Naive thymus-derived CD8-positive, alpha-beta T cell (primary cell): ENCODE measurements at places on chromosomes 12 and 14.

- no peak for DNase-seq
Measured at GRCh38 chr12:5260591-5261086, 171.3 kb upstream of the NTF3 start.

DNA sequence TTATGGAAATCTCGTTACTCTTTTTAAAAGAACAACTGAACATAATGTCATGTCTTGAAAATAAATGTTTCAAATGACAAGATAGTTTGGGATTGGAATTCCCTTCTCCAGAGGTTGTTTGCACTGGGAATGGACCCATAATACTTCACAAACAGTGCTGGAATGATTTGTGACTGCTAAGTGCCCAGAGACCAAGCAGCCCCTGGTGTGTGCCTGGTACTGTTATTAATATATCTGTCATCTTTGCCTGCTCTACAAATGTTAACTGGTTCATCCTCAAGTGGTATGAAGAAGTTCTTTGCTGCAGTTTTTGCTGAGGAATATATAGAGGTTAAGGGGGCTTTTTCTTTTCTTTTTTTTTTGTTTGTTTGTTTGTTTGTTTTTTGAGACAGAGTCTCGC lies 64.9 kb upstream of the DACT1 start:
- DNase-seq = no peak

DNA sequence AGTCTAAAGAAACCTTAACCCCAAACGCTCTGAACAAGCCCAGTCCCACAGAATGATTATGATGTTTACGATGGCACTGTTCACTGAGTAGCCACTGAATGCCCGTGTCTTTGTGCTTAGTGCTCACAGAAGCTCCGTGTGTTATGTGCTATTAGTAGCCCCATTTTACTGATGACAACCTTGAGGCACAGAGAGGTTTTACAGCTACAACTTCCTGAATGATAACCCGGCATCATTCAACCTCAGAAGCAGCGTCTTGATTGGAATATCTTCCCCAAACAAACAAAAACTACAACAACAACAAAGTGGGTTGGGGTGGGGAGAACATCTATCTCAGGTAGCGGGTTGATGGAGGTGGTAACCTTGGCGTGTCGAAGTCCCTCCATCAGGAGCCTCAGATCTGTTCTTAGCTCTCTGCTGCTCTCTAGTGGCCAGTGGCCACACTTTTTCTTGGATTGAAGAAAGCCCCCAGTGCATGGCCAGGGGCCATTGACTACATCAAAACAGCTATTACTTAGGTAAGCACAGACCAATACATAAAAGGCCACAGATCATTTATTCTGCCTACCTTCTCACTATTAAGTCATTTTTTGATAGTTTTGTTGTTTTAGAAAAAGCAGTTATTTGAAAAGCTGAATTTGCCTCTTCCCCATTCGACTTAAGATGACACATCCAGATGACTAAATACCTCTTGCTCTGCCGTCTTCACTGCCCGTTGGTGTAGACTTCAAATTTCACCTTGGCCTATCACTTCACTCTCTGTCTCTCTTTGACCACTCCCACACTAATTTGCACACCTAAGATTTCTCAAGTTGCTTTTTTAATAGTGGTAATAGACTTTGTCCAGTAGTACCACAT lies 376.9 kb downstream of the GALC start:
- DNase-seq = no peak

DNA sequence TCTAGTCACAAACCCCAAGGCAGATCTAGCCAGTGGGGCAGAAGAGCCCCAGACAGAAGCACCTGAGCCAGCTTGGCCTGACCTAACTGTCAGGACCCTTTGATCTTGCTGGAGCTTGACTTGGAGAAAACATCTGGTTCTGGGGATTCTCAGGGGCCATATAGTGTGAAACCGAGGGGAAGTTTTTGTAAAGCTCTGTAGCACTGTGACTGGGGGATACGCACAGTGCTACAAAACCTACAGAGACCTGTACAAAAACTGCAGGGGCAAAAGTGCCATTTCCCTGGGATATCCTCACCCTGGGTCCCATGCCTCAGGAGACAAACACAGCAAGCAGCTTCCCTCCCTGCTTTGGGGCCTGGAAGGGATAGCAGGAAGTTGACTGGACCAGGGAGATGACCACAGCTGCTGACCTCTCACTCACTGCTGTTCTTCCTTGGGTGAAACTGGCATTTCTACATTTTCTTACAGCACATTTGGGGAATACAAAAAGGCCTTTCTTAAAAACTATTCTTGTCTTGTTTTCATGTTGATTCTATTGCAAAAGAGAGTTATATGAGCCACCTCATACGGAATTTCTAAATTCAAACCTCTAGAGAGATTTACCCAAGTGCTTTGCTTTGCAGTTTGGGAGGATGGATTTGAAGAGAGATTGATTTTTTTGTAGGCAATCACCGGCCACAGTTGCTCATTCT lies 140.0 kb downstream of the DAD1 start:
- no peak for DNase-seq

DNA sequence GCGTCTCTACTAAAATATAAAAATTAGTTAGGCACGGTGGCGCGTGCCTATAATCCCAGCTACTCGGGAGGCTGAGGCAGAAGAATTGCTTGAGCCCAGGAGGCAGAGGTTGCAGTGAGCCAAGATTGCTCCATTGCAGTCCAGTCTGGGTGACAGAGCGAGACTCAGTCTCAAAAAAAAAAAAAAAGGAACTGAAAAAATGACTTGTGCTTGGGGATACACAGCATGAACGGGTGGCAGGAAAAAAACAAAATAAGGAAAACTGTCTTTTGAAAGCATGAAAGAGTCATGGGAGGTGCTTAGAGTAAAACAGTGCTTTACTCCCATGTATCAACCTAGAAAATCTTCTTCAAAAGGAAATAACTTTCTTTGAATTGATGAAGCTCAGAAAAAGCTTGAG lies 80.8 kb downstream of the TMTC1 start:
- DNase-seq = no peak

GRCh38 chr14:61331992-61332657 lies 10.7 kb downstream of the PRKCH start:
- no peak for DNase-seq

DNA sequence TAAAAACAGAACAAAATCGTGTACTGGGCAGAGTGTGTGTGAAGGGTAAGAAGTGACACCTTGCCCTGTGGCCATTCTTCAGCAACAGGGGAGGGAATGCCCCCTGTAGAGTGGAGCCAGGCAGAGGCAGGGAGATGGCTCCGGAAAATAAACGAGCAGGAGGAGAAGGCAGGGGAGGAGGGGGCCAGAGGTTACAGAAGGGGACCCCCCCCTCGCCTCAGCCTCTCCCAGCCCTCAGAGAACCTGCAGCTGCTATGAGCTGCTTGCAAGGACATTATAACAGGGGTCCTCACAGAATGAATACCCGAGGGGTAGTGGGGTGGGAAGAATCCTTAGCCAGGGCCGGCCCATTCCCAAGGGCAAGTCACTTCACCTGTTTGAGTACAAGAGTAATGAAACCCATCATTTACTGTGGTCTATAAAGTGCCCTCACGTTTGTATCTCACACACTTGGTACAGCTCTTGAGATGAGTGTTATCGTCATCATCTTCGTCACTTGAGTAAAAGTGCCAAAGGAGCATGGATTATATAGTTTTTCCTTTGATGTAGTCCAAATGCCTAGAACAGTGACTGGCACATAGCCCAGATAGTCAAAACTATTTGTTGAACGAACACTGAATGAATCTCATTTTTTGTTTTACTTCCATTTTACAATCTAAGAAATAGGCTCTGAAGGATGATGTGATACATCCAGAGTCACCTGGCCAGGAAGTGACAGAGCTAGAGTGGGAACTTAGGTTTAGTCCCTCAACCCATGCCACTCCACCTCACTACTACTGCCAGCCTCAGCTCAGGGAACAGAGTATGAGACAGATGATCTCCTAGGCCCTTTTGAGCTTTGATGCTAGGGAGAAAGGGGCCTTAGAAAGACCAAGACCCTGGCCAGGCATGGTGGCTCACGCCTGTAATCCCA lies 14.5 kb downstream of the SCNN1A start:
- no peak for DNase-seq

DNA sequence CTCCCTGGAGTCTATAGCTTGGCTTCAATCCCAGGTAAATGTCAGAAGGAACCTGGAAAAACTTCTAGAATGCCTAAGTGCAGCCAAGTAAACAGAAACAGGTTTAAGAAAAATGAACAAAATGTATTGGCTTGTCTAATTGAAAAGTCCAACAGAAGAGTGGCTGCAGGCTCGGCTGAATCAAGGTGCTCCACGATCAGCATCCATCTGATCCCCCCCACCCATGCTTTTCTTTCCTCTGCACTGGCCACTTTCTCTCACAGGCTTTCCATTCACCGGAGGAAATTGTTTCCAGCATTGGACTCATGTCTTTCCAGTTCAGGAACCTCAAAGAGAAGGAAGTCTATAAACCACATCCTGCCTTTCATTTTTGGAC lies 42.0 kb upstream of the C14orf180 start:
- DNase-seq = no peak

DNA sequence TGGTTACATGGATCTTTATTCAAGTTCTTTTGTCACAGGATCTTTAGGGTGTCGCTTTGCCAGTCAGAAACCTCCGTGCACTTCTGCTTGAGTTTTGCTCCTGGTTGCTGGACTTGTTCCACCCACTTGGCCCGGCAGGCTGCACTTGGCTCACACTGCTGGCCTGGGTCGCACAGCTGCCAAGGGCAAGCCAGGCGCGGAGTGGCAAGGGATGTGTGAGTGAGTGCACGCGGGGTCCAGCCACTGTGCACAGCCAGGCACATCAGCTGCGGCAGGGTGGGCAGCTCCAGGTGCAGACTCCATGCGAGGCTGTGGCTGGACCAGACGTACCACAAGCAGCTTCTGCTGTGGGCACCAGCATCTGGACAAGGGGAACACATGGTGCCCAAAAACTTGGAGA lies 76.6 kb downstream of the DERA start:
- DNase-seq = no peak
